NCI-H510A treated with DMSO at 0.1 percent for 48 hours (cell line): ENCODE measurements at places on chromosomes 2 and 18.
A peak's percentile ranks its signal among the peaks of the same experiment; 100 is the strongest.

DNA sequence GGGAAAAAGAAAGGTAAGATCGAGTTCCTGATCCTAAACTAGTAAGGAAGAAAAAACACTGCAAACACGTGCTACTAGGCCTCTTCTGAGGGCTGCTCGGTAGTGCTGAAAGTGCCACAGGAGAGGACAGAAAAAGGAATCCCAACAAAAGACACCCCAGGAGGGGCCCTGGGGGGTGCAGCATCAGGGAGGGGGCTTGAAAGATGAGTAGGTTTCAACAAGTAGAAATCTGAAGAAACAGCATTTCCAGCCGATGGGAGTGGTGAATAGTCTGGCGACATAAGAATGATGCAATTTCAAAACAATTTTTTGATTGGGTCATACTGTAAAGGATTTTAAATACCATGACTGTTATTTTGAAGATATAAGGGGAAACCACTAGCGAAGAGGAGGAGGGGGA, 98.6 kb downstream of the NOL10 start:
- no peak for DNase-seq

GRCh38 chr2:152718076-152718908, at the start of gene ARL6IP6:
Gene ARL6IP6, plus strand, starts transcription at chr2:152718620. Its CDS starts 5 bp downstream, at chr2:152718625.
- DNase-seq = peak; percentile 88

GRCh38 chr18:46720092-46720491, 36.8 kb downstream of the ST8SIA5 start:
- no peak for DNase-seq

DNA sequence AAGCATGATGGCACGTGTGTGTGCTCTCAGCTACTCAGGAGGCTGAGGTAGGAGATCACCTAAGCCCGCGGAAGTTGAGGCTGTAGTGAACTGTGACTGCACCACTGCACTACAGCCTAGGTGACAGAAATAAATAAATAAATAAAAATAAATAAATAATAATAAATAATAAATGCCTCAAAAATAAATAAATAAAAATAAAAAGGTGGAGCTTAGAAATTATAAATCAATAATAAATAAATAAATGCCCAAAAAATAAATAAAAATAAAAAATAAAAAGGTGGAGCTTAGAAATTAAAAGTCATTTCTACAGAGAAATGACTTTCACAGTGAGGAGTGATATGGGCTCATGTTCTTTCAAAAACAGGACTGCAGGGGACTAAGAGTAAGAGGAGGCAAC, 6.0 kb upstream of the MALL start:
- no peak for DNase-seq

DNA sequence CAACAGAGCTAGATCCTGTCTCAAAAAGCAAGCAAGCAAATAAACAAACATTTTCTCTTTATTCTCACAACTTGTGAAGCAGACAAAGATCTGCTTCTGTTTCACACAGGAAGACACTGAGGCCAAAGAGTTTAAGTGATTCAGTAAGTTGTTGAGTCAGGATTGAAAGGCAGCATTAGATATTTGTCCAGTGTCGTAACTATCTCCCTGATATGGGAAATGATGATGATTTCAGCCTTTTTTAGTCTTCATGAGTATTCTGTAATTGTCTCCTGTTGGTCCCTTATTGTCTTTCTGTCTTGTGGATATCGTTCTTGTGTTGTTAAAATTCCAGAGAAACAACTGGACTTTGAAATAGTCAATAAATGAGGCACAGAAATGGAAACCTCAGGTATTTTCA, 59.6 kb downstream of the GATA6 start:
- DNase-seq = no peak

- no peak for DNase-seq
These were observed 31.5 kb downstream of the BABAM2 start for GRCh38 chr2:27921880-27922547.

GRCh38 chr2:240383871-240384700, 51.4 kb upstream of the GPC1 start:
- no peak for DNase-seq

DNA sequence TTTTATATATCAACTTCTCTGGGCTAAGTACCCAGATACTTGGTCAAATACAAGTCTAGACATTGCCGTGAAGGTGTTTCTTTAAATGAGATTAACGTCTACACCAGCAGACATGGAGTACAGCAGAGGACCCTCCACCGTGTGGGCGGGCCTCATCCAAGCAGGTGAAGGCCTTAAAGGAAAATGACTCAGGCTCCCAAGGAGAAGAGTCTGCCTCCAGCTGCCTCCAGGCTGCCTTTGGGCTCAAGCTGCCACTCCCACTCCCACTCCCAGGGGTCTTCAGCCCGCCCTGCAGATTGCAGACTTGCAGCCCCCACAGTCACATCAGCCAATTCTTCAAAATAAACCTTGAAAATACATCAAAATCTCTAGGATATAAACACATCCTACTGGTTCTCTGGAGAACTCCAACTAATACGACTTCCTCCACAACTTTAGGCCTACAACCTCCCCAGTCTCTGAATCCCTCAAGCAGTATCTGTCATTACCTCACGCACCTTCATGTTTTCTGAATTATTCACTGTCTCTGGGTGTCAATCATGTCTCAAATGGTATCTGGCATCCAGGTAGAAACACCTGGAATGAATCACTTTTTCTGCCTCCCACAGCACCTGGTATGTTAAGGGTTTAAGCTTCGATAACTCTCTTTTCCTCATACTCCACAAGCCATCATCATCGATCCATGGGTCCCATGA, 6.9 kb downstream of the ITGB1BP1 start:
- no peak for DNase-seq

- DNase-seq = no peak
These were observed 27.1 kb downstream of the VRK2 start for GRCh38 chr2:58073751-58074150.

GRCh38 chr2:97736185-97736584, 22.8 kb downstream of the ZAP70 start:
- DNase-seq = no peak

DNA sequence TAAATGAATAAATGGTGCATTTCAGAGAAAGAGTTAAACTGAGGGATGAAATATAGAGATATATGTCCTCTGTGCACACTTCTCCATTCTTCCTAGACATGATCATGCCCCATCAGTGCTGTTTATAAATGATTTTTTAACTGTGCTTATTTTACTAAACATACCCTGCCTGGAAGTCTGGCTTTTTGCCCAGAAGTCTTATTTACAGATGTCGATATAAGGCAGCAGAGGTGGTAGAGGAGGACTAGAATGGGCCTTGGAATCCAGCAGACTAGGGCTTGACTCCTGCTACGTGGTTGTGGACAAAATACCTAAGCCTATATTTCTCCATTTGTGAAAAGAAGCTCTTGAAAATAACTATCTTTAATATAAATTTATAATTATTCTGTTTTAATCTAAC, 355.5 kb downstream of the RAD51AP2 start:
- no peak for DNase-seq

DNA sequence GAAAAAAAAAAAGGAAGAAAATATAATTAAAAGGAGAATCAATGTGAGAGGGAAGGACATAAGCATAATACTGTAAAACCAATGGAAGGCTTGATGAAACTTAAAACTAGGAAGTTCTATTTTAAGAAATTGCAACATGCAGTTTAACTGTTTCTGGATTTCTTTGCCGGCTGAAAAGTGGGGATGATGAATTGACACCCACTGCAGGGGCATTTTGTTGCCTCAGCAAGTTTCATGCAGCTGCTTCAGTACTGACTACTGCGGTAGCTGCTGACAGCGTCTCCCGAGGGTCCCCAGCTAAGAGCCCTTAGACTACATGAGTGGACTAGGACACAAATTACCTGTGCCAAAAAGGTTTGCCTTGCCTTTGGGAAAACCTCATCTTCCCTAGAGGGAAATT, 69.2 kb downstream of the B3GNT2 start:
- no peak for DNase-seq

- no peak for DNase-seq
These were observed 27.9 kb upstream of the NT5DC4 start for GRCh38 chr2:112692918-112693317.

- no peak for DNase-seq
These were observed 4.0 kb downstream of the ARPC2 start for GRCh38 chr2:218221000-218221399.

- no peak for DNase-seq
These were observed 872 bp downstream of the ASB1 start for GRCh38 chr2:238427435-238428162.

- DNase-seq = no peak
These were observed 108.9 kb downstream of the CLIP4 start for GRCh38 chr2:29223851-29224692.

DNA sequence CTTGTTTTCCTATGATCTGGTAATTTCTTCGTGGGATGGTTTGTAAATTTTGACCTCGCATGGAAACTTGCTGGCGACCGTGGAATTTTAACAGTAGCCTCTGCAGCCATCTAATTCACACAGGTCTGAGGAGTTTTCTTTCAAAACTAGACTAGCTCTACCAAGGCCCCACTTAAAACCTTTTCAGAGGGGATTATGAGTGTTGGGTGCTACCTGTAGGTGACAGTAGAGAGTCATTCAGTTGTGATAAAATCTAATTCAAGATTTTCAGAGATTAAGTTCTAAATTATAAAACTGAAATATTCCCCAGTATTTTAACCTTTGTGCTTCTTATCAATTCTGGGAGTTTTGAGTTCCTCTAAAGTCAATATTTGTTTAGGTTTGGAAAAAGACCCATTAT, 31.0 kb downstream of the THSD7B start:
- DNase-seq = no peak

GRCh38 chr2:145909175-145909755, 1389.3 kb upstream of the ZEB2 start:
- DNase-seq = no peak

DNA sequence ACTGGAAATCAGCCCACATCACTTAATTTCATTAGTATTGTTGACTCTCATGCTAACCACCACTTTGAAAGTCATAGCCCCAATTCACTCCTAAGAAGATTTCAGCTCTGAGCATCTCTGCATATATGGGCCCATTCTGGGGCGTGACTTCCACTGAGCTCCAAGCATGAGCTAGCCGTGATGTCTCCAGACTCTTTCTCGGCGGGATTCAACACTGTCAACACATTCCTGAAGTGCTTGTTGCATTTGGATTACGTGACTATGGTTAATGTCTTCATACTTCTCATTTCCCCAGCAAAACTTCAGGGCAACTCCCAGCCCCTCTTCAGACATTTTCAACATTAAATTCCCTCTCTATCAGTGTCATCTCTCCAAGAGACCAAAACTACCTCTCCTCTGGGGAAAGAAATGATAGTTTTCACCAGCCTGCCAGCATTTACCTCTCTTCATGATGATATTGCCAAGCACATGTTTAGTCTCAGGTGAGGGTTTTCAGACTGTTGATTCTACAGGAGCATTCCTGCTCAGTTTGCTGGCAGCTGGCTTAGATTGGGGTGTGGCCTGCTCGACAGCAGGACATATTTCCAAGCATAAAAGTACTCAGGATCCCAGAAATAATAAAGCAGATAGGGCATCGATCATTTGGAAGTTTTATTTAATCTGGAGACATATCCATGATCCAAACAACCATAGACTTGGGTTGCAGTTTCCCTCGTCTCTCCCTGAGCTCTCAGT, 81.7 kb downstream of the FEZ2 start:
- no peak for DNase-seq

DNA sequence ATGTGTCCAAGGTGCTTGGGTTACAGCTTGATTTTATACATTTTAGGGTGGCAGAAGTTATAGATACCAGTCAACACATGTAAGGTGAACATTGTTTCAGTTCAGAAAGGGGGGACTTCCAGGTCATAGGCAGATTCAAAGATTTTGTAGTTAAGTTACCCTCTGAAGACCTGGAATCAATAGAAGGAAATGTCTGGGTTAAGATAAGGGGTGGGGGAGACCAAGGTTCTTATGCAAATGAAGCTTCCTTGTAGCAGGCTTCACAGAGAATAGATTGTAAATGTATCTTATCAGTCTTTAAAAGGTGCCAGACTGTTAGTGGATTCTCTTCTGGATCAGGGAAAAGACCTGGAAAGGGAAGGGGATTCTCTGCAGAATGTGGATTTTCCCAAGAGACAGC, 42.4 kb downstream of the BMPR2 start:
- no peak for DNase-seq

DNA sequence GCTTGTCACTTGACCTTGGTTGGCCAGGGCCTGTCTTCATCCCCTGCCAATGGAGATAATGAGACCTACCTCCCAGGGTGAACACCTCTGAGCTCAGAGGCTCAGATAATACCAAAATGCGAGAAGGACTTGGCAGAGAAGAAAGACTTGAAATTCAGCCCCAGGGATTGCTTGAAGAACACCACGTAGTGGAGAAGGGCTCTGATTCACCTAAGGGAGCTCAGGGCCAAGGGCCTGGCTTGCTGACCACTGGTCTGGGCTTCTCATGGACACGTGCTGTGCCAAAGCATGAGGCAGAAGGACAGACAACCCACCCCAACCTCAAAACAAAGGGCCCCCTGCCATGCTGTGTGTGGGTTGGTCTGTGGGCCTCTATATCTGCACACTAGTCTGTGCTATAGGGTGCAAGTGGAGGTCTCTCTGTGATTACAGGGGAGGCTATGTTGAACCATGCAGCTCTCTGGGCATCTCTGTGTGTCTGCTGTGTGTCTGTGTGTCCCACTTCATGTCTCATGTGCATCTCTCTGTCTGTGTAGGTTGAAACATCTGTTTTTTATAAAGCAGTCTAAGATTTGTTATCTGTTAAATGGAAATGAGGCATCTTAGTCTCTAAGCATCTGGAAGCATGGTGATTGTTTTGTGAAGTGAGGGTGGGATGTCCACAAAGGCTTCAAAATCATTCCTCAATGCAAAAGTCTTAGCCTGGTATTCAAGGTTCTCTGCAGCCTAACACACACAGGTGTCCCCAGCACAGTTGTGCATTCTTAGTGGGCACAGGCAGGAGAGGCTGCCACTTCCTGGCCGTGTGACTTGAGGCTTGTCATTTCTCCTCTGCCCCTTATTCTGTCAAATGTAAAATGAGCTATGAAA, 61.0 kb upstream of the EPAS1 start:
- DNase-seq = no peak

GRCh38 chr2:172011812-172012575, 12.2 kb downstream of the METAP1D start:
- DNase-seq = no peak

DNA sequence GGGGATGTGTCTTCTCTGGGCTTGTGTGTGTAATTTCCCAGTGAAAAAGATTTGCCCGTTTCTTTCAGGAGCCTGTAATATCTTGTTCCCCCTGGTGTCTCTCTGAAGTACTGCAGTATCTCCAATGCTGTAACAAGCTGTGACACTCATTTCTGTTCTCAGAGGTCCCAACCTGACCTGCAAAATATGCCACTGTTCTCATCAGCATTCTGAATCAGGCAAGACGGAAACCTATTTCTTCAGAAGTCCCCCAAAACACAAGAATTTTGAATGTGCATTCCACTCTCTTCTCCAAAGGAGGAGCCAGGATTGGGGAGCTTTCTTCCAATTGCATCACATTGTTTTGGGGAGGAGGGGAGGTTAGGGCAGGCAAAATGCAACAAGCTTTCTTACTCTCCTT, 77.0 kb upstream of the CNGA3 start:
- peak; percentile 4 for DNase-seq

DNA sequence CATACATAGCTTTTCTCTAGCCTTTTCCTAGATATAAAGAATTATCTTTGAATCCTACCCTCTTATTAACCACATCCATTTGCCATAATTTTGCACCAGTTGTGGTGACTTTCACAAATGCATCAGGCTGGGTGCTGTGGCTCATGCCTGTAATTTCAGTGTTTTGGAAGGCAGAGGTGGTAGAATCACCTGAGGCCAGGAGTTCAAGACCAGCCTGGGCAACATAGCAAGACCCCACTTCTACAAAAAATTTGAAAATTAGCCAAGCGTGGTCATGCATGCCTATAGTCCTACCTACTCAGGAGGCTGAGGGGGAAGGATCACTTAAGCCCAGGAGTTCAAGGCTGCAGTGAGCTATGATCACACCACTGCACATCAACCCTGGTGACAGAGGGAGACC, 672.4 kb upstream of the CHAC2 start:
- no peak for DNase-seq

GRCh38 chr2:191341436-191341835, 96.2 kb downstream of the MYO1B start:
- no peak for DNase-seq
